Activated naive CD4-positive, alpha-beta T cell treated with anti-CD3 and anti-CD28 coated beads, Interleukin-2, amount 50 U/mL, for 72 hours (primary cell): ENCODE measurements at places on chromosomes 11 and 22. TPM values are rescaled to one million over a fixed set of nuclear protein-coding genes. Genes with fewer than 3 reads are reported as not detected.

SAA2 gene
- total RNA-seq = not detected

CFAP300 gene
- not detected for total RNA-seq

DNA sequence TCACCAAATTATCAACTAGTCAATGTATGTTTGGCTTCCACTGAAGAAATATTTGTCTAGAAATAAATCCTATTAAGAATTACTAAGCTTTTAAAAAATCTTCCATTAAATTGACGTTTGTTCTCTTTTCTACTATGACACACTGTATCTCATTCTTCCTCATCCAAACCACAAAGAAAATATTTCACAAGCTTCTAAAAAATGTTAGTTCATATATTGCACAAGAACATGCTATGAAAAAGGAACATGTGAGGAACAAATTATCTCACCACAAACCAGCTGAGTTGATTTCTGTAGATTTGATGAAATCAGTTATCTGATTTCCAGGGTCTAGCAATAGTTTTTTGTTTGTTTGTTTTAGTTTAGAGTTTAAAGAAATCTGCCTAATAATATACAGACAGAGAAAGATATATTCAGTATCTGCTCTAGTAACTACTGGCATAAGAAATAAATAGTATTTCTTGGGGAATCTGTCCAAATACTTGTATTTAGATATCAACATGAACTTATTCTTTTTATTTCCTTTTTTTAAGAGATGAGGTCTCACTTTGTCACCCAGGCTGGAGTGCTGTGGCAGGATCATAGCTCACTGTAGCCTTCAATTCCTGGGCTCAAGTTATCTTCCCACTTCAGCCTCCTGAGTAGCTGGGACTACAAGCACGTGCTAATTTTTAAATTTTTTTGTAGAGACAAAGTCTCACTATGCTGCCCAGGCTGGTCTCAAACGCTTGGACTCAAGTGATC, 161.7 kb downstream of the ATG16L2 start:
- DNase-seq = no peak

DNA sequence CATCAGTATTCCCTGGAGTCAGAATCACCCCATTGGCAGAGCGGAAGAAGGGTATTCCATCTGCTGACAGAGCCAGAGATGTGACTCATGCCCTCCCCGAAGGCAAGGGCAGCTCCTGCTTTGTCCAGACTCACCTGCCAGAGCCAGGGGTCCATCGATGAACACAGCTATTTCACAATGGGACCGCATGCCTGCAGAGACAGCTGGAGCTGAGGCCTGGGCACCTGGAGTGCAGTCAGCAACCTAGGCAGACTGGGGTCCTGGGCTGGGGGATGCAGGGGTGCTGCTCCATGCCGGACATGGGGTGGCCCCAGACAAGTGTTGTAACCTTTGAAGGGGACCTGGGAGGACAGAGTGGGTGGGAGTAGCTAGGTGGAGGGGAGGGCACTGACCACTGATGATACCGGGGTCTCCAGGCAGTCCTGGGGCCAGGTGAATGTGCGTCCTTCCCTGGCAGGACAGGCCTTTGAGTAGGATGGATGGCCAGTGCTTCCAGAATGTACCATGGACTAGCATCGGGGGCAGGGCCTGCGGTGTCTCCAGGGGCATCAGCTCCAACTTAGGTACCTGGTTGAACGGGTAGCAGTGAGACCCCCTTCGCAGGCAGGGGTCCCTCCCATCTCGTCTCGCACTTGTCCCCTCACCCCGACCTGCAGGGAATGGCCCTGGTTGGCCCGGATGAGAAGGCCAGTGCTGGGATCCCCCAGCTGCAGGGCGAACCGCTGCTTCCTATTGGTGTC, 1.7 kb downstream of the TRPT1 start:
- no peak for DNase-seq

MYRF gene
- total RNA-seq = 1.6 TPM
